ENCODE measurements at places on chromosomes 6 and 20.

GRCh38 chr20:62186887-62187866 is 4.3 kb downstream of the MTG2 start:
- DNase-seq, result no peak
- H3K4me1 ChIP-seq, result no peaks in the 10 kb centered on the region
- H3K36me3 ChIP-seq, result peaks cover 2% of the 10 kb centered on the region
- no peak overlapping the region for H3K27ac ChIP-seq
- no peaks in the 10 kb centered on the region for H3K27me3 ChIP-seq

DNA sequence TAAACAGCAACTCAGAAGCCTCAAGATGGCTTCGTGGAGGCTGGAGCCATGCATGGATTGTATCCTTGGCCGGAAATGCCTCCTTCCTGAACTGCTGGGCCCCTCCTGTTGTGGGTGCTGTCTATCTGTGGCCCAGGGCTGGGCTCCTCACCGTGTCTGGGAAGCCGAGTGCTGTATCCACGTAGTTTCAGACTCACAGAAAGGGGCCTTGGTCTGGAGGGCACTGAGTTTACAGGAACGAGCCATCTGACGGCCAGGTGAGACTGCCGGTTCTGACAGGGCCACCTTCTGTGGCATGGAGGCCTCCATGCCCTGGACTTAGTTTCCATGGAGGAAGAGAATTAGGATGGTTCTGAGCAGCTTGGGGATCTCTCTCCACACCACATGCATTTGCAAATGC is 142.2 kb downstream of the ERMARD start:
- no peaks in the 10 kb centered on the region for H3K4me1 ChIP-seq
- H3K27ac ChIP-seq, result no peak overlapping the region
- no peaks in the 10 kb centered on the region for H3K27me3 ChIP-seq
- H3K4me3 ChIP-seq, result no peak overlapping the region
- DNase-seq, result no peak
- H3K36me3 ChIP-seq, result no peaks in the 10 kb centered on the region

- no peaks in the 10 kb centered on the region for H3K27me3 ChIP-seq
- peaks cover 3% of the 10 kb centered on the region for H3K36me3 ChIP-seq
- DNase-seq, result no peak
- H3K4me3 ChIP-seq, result peak overlapping the region; percentile 0
Observed at GRCh38 chr6:155187994-155188706, 75.7 kb upstream of the CLDN20 start.

DNA sequence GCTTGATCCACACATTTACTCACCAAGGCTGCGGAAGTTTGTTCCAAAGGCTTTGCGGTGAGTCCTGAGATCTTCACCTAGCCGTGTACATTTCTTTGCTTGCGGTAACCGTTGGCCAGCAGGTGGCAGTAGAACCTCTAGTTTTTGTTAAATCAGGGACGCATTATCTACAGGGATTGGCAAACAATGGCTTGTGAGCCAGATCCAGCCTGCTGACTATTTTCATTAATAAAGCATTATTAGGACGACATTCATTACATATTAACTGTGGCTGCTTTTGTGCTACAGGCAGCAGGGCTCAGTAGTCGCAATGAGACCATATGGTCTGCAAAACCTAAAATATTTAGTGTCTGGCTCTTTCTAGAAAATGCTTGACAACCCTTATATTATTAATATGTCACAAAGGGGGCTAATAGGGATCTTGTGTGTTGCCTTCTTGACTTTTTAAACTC is 174.1 kb downstream of the DOK5 start:
- no peaks in the 10 kb centered on the region for H3K36me3 ChIP-seq
- H3K27me3 ChIP-seq, result no peaks in the 10 kb centered on the region
- H3K4me3 ChIP-seq, result no peak overlapping the region
- DNase-seq, result no peak

- H3K27ac ChIP-seq, result no peak overlapping the region
- H3K27me3 ChIP-seq, result no peaks in the 10 kb centered on the region
- no peak overlapping the region for H3K4me3 ChIP-seq
- no peak for DNase-seq
- peaks cover 7% of the 10 kb centered on the region for H3K4me1 ChIP-seq
Observed at GRCh38 chr20:36881888-36882287, 6.0 kb downstream of the TLDC2 start.

DNA sequence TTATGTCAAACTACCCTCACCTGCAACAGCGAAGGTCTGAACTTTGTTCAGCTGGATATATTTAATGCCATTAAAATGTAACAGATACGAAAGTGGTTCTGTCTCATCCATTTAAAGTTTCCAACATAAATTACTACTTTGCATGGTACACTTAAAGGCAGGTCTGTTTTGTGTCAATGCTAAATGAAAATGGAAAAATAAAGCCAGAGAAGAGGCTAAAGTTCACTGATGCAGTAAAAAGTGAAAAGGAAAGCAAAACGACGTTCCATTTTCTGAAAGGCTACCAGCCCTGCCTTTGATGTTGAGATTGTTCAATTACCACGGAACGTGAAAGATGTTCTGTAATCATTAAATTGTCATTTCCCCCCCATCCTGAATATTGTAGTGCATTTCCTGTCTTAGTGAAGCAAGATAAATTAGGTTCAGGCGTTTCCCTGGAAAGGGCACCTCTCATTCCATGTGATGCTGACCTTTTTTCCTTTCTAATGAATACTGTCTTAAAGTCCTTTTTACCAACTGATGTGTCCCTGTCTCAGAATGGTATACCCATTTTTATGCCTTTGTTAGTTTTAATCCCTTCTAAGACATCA is 334.7 kb upstream of the JAG1 start:
- H3K4me3 ChIP-seq, result no peak overlapping the region
- H3K27ac ChIP-seq, result no peak overlapping the region
- H3K36me3 ChIP-seq, result no peaks in the 10 kb centered on the region
- no peak for DNase-seq
- H3K4me1 ChIP-seq, result no peaks in the 10 kb centered on the region
- no peaks in the 10 kb centered on the region for H3K27me3 ChIP-seq

DNA sequence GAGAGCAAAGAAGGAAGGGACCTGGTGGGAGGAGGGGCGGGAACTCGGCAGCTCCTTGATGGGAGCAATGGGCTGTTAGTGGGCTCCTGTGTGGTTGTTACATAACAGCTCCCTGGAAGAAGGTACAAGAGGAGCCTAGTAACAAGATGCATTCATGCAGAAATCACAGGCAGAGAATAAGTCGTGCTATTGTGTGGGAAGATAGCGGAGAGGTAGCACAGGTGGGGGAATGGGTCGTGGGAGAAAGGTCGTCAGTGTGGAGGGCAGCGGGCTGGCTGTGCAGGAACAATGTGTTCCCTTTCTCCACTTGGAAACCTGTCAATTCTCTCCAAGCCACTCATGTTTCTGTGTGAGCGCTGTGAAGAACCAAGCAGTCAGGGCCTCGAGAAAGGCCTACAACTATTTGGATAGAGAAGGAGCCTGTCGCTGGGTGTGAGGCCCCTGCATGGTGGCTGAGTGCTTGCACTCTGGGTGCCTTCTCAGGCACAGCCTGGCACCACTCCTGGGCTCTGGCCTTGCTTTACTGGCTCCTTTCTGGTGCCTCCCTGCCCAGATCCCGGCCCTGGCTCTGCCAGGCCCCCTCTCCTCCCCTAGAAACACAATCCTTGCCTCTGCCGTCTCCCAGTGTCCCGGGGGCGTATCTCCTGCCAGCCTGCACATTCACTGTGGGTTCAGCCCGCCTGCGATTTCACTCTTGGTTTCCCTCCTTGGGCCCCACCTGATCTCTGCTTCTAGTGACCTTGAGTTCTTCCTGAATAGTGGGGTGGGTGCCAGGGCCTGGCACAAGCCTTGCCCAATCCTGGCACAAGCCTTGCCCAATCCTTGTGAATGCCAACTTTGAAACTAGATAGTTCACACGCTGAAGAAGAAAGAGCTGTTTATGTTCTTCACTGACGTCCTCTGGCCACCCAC is 7.4 kb upstream of the FGD2 start:
- no peaks in the 10 kb centered on the region for H3K4me1 ChIP-seq
- no peaks in the 10 kb centered on the region for H3K36me3 ChIP-seq
- H3K4me3 ChIP-seq, result no peak overlapping the region
- H3K27me3 ChIP-seq, result no peaks in the 10 kb centered on the region
- H3K27ac ChIP-seq, result no peak overlapping the region
